C1 segment of cervical spinal cord (tissue), 14 donors: ENCODE measurements at places on chromosomes 2 and 18.

GRCh38 chr2:10427618-10427949 is 20.5 kb downstream of the ODC1 start:
- no peak for DNase-seq

- DNase-seq, result no peak
Observed at GRCh38 chr18:4603955-4604354, 148.8 kb upstream of the DLGAP1 start.

DNA sequence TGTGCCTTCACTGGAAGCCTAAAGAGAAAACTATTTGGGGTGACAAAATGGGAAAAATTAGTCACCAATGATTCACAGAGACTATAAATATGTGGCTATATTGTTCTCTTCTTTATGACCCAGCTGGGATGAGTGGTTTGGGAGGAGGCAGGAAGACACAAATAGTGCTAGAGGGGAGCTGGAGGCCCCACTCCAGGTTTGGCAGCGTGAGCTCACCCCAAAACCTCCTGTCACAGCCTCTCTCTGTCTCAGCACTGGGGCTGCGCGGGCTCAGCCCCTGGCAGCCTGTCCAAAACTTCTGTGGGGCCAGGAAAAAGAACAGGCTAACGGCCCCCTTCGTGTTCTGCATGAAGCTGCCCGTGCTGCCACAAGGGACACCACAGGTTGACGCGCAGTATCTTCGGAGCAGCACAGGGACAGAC is 73.2 kb upstream of the LCLAT1 start:
- no peak for DNase-seq

DNA sequence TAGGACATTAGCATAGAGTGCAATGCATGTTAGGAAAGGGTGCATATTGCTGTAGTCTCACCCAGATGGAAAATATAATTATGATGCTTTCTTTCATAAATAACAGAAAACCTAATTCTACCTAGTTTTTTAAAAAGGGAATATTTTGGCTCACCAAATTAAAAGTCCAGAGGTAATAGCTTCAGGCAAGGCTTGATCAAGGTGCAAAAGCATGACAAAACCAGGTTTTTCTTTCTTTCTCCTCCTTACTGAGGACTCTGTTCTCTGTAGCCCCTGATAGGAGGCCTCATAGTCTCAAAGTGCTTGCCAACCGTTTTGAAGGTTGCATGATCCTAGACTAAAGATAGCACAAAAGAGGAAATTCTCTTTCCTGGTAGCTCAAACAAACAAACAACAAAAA is 349.9 kb downstream of the CTNNA2 start:
- no peak for DNase-seq

GRCh38 chr2:69300650-69301049 is 86.4 kb downstream of the GFPT1 start:
- DNase-seq, result no peak

GRCh38 chr2:9018534-9018933 is 15.1 kb upstream of the MBOAT2 start:
- no peak for DNase-seq

GRCh38 chr2:225428360-225428759 is 28.9 kb downstream of the NYAP2 start:
- no peak for DNase-seq

DNA sequence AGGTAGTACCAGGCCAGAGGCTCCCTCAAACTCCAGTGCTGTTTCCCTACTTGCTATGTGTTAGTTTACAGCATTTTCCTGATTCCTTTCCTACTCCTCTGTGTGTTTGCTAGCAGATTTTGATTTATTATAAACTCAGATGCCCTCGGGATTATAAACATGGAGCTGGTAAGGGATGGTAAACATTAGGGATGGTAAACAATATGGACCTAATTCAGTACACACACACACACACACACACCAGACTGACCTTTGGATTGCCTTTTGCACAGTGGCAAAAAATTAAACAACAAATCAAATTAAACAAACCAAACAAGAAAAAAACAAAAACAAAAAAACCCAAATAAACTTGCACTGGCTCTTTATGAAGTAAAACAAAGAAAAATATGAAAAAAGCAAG is 55.4 kb upstream of the ACVR1 start:
- DNase-seq, result no peak

- DNase-seq, result peak; percentile 36
Observed at GRCh38 chr2:198098918-198099317, 294.5 kb downstream of the PLCL1 start.

GRCh38 chr2:35199298-35199697 is 1156.3 kb upstream of the CRIM1 start:
- no peak for DNase-seq

GRCh38 chr2:237927135-237927534 is 39.7 kb upstream of the UBE2F start:
- DNase-seq, result no peak

- peak; percentile 7 for DNase-seq
Observed at GRCh38 chr2:200340508-200341224, 34.2 kb downstream of the SPATS2L start.
